Stimulated activated CD8-positive, alpha-beta memory T cell treated with anti-CD3 and anti-CD28 coated beads, Interleukin-15, amount 100 ng/mL, for 1 hour (primary cell): ENCODE measurements at places on chromosomes 16 and 17.

GRCh38 chr17:38747463-38748148 is 530 bp downstream of the PCGF2 start:
- no peak for DNase-seq

DNA sequence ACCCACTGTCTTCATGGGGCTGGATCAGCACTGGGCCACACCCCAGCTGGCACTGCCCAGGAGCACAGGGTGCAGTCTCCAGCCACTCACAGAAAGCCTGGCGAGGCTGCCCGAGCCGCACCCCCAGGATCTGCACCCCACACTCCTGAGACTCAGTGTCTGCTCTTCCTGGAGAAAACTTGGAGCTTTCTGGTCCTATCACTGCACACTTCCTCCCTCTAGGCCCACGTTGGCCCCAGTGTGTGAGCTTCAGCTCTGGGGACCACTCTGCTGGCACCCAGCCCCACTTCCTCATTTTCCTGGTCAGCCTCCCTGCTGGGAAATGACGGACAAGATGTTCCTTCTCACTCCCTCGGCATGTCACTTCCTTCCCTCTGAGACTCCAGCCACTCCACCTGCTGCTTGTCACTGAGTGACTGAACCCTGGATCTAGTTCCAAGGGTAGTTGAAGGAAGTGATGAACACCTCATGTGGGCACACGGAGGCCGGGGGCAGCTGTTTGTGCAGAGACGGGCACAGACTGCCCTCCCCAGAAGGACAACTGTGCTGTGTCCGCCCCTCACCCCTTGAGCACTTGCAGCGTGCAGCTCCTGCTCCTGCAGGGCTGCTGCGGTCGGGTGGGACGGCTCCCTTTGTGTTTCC is 29.0 kb downstream of the ZC3H18 start:
- no peak for DNase-seq

- no peak for DNase-seq
Measured at GRCh38 chr16:87465306-87465705, 27.5 kb downstream of the ZCCHC14 start.

GRCh38 chr17:21304091-21304490 is 19.6 kb downstream of the MAP2K3 start:
- DNase-seq: no peak

DNA sequence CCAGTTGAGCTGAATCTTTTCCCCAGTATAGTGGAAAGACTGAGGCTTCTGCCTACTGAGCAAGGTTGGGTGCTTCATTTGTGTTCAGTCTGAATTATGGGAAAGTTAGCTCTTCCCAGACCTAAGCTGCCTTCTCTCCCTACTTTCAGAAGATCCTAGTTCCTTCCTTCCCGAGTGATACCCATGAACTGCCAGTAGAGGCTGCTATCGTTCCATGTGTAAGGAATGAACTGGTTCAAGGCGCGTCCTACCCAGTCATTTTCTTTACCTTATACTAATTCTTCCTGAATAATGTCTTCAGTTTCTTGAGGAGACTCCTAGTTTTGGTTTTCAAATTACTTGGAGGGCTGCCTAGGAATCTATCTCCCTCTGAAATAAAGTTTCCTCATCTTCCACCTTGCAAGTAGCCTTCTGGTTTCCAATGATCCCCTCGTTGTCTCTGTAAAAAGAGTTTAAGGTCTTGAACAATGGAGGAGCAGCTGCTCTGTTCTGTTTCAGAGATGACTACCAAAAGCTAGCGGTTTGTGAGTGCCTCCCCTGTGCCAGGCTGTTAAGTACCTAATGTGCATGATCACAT is 934 bp upstream of the AOC2 start:
- no peak for DNase-seq

GRCh38 chr17:59897090-59897489 is 4.2 kb downstream of the RPS6KB1 start:
- no peak for DNase-seq

GRCh38 chr16:13110124-13110796 is 208.9 kb downstream of the SHISA9 start:
- DNase-seq: no peak

- DNase-seq: no peak
Measured at GRCh38 chr17:81609541-81610311, 27.2 kb downstream of the NPLOC4 start.
